ENCODE measurements at places on chromosomes 12 and 14. TPM values are rescaled to one million over a fixed set of nuclear protein-coding genes. Genes with fewer than 3 reads are reported as not detected.

NRDE2 gene
- 21.5 TPM for total RNA-seq

CISTR gene
- total RNA-seq, result not detected

GAS2L3 gene
- 0.44 TPM for total RNA-seq

GRCh38 chr14:31864937-31865855 lies 211.9 kb upstream of the ARHGAP5 start:
- no peak for DNase-seq

DNA sequence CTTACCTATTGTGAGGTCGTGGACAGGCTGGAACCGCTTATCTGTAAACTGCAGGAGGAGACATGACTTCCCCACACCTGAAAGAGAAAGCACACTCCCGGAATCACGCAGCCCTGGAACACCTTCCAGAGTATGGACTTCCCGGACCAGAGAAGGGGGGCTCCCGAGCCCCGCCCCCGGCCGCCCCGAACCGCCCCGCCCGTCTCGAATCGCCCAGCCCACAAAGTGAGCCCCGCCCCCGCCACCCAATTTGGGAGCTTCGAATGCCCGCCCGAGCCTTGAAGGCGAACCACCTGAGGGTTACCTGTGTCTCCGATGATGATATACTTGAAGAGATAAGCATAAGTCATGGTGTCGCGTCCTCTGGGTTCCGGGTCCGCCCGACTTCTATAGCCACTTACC lies 235 bp downstream of the RAB2B start:
- no peak for DNase-seq

DNA sequence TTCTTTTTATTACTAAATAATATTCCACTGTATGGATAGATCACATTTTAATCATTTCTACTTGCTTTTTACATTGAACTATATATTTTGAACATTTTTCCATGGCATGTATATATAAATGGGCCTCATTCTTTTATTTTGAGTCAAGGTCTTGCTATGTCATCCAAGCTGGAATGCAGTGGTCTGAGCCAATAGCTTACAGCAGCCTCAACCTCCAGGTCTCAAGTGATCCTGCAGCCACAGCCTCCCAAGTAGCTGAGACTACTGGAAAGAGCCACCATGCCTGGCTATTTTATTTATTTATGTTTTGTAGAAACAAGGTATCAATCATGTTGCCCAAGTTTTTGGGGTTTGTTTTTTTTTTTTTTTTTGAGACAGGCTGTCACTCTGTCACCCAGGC lies 7.6 kb downstream of the FCF1 start:
- no peak for DNase-seq

- DNase-seq, result no peak
Observed at GRCh38 chr14:93089521-93090269, 26.0 kb downstream of the ITPK1 start.

DNA sequence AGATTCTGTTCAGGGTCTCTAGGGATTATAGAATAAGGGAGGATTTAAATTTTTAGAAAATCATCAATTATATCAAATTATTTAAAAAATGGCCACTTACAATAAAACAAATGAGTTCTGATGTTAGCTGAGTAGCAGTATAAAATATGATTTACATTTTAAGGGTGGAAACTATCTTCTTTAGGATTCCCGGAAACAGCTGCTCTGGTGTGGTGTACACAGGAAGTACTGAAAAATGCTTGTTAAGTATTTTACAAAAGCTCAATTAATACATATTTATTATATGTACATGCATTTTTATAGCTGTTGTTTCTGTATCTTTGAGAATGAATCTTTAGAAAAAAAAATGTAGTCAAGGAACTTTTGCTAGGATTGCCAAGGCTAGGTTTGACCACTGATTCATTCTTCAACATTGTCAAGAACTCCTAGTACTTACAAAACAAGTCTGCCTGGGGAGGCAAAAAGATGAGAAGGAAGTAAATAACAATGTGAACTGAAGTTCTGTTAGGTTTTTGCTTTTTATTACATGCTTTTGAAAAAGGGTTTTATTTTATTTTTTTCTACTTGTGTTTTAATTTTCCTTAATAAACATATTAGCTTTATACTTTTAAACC lies 48.0 kb downstream of the ARF6 start:
- no peak for DNase-seq

- DNase-seq, result no peak
Observed at GRCh38 chr12:89339526-89339925, 12.8 kb downstream of the DUSP6 start.

DNA sequence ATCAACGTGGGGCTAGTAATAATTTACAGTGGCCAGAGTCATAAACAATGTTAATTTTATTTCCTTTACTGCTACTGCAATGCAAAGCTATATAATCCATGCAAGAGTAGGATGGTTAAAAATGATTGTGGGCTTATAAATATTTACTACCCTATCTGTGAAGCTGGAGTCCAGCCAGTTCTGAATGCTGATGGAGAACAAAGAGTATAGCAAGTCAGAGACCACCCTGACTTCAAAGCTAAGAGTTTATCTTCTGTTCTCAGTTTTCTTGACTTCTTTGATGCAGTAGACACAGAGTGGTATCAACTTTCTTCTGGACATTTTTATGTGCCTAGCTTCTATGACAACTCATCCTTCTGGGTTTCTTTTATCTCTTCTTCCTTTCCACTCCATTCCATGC lies 34.0 kb upstream of the OVCH1 start:
- no peak for DNase-seq

Measured in T-helper 17 cell (primary cell).